ENCODE measurements at places on chromosomes 5 and 9.

GRCh38 chr9:130634801-130635200 lies 29.6 kb upstream of the PRDM12 start:
- DNase-seq, result no peak

GRCh38 chr9:2208991-2209390 lies 193.8 kb downstream of the SMARCA2 start:
- no peak for DNase-seq

GRCh38 chr9:34185778-34186551 lies 7.1 kb downstream of the UBAP1 start:
- DNase-seq, result no peak

DNA sequence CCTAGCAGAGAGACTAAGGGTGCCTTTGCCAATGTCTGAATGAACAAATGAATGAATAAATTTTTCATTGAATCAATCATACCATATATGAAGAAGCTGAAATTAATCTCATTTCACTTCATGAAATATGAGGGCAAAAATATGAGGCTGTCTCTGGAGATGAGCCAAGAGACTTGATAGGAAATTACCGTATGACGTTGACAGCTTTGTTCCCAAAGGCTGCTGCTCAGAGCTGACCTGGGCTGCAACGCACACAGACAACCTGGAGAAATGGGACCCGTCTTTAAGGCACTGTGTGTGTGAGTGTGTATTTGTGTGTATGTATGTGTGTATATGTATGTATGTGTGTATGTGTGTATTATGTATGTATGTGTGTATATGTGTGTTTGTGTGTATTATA lies 226.1 kb downstream of the IRX2 start:
- DNase-seq, result no peak

GRCh38 chr5:83471405-83472212 lies at the start of gene VCAN:
Gene VCAN (plus strand): TSS chr5:83471744. CDS start chr5:83483519, 11,775 bp downstream.
- DNase-seq, result no peak

DNA sequence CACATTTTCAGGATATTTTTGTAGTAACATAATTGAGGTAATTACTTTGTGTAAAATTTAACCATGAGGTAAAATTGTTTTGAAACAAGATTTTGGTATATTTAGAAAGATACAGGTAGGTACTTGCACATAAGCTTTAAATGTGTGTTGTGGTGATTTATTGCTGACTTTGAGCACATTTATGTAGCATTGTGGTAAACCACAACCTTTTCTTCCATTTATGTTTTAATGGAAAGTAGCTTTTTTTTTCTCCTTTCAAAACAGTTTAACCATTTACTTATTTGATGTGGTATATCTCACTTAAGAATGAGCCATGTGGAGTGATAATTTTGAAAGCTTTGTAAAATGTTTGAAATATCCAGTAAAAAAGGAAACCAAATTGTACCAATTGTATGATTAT lies 35.6 kb downstream of the FCHO2 start:
- DNase-seq, result no peak

DNA sequence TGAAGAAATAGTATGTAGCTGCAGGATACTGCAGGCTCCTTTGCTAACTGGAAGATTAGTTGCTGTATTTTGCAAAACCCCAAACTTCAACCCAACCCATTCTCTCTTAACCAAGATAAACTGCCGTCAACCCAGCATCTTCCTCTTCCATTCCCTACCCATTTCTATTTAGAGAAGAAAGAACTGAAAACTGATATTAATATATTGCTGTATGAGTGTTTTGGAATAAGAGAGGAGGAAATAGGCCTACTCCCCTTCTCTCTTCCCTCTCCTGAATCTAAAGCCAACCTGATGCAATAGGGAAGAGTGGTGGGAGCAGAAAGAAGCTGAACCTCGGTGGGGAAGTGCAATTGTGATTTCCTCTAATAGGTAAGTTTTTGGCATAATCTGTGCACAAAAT lies 83.7 kb downstream of the TMEM215 start:
- no peak for DNase-seq

DNA sequence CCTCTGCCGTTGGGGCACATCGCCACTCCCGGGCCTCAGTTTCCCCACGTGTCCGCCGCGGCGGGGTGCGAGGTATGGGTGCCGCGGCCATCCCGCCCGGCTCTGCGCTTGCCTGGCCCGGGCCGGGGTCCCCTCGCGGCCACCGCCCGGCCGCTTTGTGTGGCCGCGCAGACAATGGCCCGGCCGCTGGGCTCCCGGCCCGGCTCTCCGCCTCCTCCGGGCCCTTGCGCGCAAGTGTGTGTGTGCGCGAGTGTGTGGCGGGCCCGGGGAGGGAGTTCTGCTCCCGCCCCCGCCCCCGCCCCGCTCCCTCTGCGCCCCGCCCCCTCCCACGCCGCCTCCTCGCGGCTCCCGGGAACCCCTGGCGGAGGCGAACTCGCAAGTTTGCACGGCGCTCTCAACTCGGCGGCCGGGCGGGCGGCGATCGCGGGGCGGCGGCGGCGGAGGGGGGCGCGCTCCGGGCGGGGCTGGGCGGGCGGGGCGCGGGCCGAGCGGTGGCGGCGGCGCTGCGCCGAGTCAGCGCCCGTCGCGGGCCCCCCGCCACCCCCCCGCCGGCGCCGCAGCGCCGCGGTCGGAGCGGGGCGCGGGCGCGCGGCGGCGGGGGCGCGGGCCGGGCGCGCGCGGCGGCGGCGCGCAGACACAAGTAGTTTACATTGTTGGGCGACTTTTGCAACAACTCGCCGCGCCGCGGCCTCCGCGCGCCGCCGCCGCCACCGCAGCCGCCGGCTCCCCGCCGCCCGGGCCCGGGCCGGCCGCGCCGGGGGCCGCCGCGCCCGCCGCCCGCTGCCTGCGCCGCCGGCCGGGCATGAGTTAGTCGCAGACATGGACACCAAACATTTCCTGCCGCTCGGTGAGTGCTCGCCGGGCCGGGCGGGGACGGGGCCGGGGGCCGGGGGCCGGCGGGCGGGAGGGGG lies at the start of gene RXRA:
Gene RXRA, plus strand, starts transcription at position 643 of the 911 bp plus-strand sequence. Its CDS starts 177 bp downstream, at position 820.
- peak; percentile 71 for DNase-seq

GRCh38 chr5:179461576-179461975 lies 88.8 kb upstream of the RUFY1 start:
- no peak for DNase-seq

- DNase-seq, result no peak
Observed at GRCh38 chr9:135468854-135469521, 10.6 kb upstream of the PPP1R26 start.

- no peak for DNase-seq
Observed at GRCh38 chr5:102753889-102754766, 977 bp upstream of the PAM start.

- DNase-seq, result no peak
Observed at GRCh38 chr5:25107853-25108252, 463.1 kb upstream of the CDH10 start.

DNA sequence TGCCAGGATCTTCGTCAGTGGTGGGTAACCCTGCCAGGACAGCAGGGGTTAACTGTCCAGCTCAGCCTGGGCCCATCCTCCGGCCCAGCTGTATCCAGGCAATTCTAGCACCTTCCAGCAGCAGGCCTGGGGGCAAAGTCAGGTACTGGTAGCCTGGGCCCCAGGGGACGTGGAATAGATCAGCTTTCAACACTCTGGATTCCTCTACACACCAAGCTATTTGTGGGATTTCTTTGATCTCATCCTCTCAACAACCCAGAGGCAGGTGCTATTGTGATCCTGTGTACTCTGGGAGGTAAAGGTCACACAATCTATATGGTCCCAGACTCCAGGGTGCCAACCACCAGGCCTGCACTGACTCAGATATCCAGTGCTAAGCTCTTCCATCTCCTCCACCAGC lies 8.7 kb upstream of the SPOUT1 start:
- no peak for DNase-seq

GRCh38 chr5:125257997-125258396 lies 511.6 kb upstream of the ZNF608 start:
- DNase-seq, result no peak

- DNase-seq, result no peak
Observed at GRCh38 chr5:56605231-56605630, 210.1 kb upstream of the MAP3K1 start.

DNA sequence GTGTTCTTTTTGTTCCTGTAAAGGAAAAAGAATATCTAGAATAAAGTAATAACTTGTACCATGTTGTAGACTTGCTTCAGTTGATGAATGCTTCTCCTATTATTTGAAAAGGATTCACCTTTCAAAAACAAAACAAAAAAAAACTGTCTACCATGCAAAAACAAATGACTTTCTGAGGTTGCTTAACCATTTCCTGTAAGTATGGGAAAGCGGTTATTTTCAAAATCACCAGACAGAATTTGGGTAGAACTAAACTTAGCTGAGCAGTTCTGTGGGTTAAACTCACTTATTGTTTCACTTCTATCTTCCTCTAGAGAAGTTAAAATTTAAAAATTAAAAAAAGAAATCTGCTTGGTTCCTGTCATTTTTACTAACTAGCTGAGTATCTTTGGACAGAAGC lies 25.2 kb downstream of the LNPEP start:
- DNase-seq, result no peak

- no peak for DNase-seq
Observed at GRCh38 chr5:175054243-175054642, 329.9 kb downstream of the MSX2 start.

DNA sequence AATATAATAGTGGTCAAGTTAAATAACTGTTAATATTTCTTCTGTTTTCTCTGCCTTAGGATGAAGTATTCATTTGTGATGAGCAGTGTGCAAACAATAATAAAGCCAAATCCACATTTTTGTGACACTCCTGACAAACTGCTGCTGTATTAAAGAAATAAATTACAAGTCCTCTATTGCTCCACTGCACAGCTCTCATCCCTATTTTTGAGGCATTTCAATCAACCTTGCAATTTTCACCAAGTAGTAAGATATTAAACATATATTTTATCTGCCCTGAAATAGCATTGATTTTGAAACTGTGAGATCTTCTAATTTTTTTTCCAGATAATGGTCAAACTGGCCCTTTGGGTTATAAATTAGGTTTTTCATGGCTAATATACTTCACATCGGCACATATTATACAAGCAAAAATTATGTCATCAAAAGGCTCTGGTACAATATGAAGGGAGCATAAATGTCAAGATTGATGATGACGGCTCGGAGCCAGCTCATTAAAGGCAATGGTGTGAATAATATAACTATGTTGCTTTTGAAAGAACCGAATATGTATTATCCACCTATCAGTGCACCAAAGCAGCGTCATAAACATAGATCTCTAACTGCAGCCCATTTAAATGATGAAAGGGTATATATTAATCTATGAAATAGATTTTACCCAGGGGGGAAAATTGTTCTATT lies 764.9 kb downstream of the DNAH5 start:
- no peak for DNase-seq

- no peak for DNase-seq
Observed at GRCh38 chr5:178115814-178116142, 2.4 kb downstream of the N4BP3 start.

DNA sequence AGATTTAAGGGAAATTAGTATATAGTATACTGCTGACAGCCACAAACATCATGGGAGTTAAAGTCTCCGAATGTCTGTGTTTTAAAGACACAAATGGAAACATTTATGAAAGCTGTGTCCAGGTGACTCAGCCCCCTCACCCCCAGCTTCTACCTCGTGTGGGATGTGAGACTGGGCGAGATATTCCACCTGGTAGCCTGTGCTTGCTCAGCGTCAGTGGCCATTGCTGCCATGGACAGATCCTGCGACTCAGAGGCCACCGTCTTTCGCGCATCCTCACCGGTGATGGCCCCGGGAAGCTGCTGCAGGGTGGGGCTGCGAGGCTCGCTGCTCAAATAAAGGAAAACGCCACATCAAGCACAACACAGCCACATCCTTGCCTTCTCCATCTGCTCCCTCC lies 31.2 kb upstream of the EXOC3 start:
- DNase-seq, result no peak

- no peak for DNase-seq
Observed at GRCh38 chr5:50827516-50828247, 161.2 kb downstream of the PARP8 start.

- no peak for DNase-seq
Observed at GRCh38 chr5:139745132-139745799, 50.3 kb upstream of the PSD2 start.

GRCh38 chr9:132993511-132993939 lies 15.0 kb downstream of the GFI1B start:
- no peak for DNase-seq

DNA sequence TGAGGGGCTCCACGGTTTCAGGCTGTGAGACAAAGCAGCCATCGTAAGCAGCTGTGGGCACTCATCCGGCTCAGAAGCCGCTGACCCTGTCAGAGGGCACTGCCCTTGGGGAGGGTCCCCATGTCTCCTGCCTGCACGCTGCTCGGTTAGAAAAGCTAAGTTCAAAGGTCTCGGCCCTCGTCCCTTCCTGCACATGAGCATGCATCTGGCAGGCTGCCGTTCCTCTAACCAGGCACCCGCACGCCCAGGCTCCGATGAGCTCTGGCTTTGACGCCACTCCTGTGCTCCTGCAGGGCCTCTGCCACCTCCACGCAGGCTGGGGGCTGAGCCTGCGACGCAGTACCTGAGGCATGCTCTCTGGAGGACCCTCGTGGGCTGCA lies 51.3 kb downstream of the NKD2 start:
- DNase-seq, result no peak

GRCh38 chr9:123568691-123569688 lies 213.0 kb downstream of the CRB2 start:
- DNase-seq, result no peak

- no peak for DNase-seq
Observed at GRCh38 chr5:30040488-30041118, 1152.9 kb upstream of the CDH6 start.
